Fibroblast of villous mesenchyme (primary cell): ENCODE measurements at places on chromosomes 7 and 10. TPM values are rescaled to one million over a fixed set of nuclear protein-coding genes. Genes with fewer than 3 reads are reported as not detected.

The DAGLB gene
- total RNA-seq, result 18.0 and 29.4 TPM in 2 replicates

The SPDYE5 gene
- not detected in 2 replicates for total RNA-seq

The NAT16 gene
- total RNA-seq, result not detected in 2 replicates

The PLXNA4 gene
- under 0.01 TPM in 1 of 2 replicates, not detected in the other for total RNA-seq

The TAS2R3 gene
- total RNA-seq, result 1.3 and 1.7 TPM in 2 replicates

The VGF gene
- under 0.01 TPM in 1 of 2 replicates, not detected in the other for total RNA-seq

The FIS1 gene
- 123 and 134 TPM in 2 replicates for total RNA-seq

The WASHC2C gene
- 47.9 and 55.7 TPM in 2 replicates for total RNA-seq

The EBLN1 gene
- total RNA-seq, result not detected in 2 replicates

The GRM3 gene
- not detected in 2 replicates for total RNA-seq

The SFRP5 gene
- total RNA-seq, result not detected in 2 replicates

The WNT16 gene
- total RNA-seq, result under 0.01 and 0.32 TPM in 2 replicates

The GCK gene
- total RNA-seq, result 0.43 and 0.64 TPM in 2 replicates

The LIPF gene
- not detected in 2 replicates for total RNA-seq

The GPR37 gene
- 5.6 and 8.7 TPM in 2 replicates for total RNA-seq

The KIF11 gene
- 11.9 and 20.7 TPM in 2 replicates for total RNA-seq

The PTPN20 gene
- total RNA-seq, result under 0.01 and 0.43 TPM in 2 replicates

The FBXL13 gene
- 1.3 and 2.2 TPM in 2 replicates for total RNA-seq

The CREM gene
- total RNA-seq, result 26.7 and 33.7 TPM in 2 replicates

The INHBA gene
- total RNA-seq, result 65.2 and 84.7 TPM in 2 replicates

The C7orf33 gene
- total RNA-seq, result not detected in 2 replicates

The MSANTD7 gene
- total RNA-seq, result 17.1 and 23.3 TPM in 2 replicates

The HMX2 gene
- not detected in 2 replicates for total RNA-seq

The MKLN1 gene
- total RNA-seq, result 44.1 and 72.5 TPM in 2 replicates

The MTERF1 gene
- total RNA-seq, result 8.7 and 13.4 TPM in 2 replicates

The VSTM2A gene
- not detected in 2 replicates for total RNA-seq

The DNAJC12 gene
- total RNA-seq, result 1.3 TPM in 2 replicates

The ACTL6B gene
- total RNA-seq, result not detected in 2 replicates

The HMX3 gene
- total RNA-seq, result not detected in 2 replicates

The FAM25C gene
- total RNA-seq, result not detected in 2 replicates

The SPDYE2B gene
- not detected in 2 replicates for total RNA-seq
